A673 (cell line): ENCODE measurements at places on chromosomes 2 and 18.

DNA sequence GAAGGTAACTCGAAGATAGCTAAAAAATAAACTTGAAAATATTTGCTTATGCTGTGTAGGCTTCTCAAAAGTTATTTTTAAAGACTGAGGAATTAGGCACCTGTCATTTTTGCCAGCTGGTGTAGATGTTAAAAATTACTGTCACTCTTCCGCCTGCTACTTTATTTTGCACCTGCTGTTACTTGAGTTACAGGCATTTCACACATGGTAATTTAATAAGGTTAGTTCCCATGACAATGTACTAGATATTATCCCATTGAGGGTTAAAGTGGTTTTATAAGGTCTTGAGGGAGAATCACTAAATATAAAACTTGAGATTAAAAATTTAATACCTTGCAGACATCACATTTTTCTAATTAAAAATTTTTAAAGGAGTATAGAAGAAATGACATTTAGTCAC is 26.6 kb downstream of the MYL1 start:
- DNase-seq, result no peak

DNA sequence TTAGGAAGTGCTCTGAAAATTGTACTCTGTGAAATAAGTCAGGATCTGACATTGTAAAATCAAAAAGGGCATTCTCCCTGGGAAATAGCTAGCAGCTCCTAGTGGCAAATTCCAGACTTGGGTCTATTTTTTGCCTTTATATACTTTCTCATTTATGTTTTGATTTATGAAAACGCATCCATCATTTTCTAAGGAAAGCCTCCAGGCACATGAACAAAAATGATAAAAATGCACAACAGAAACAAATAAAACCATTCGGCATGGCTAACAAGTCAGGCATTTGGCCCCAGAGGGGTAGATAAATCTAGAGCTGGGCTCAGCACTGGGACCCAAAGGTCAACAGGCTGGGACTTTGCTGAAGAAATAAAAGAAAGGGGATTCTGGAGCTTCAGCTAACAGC is 167.0 kb downstream of the BCL11A start:
- DNase-seq, result no peak

GRCh38 chr2:179340678-179341077 is 76.0 kb upstream of the SESTD1 start:
- peak; percentile 55 for DNase-seq

DNA sequence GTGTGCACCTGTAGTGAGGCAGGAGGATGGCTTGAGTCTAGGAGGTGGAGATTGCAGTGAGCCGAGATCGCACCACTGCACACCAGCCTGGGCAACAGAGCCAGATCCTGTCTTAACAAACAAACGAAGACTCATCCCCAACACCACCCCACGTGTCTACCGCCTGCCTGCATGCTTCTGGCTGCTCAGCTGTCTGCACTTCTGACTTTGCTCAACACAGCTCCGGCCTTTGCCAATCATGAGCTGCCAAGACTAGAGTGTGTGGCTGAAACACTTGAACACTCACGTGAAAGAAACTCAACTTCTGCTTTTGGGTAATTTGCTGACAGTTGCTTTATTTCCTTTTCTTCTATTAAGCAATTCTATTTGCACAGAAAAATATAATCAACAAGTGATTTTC is 32.1 kb upstream of the SP3 start:
- no peak for DNase-seq

- peak; percentile 95 for DNase-seq
Measured at GRCh38 chr2:65420712-65421431, 11.5 kb downstream of the SPRED2 start.

DNA sequence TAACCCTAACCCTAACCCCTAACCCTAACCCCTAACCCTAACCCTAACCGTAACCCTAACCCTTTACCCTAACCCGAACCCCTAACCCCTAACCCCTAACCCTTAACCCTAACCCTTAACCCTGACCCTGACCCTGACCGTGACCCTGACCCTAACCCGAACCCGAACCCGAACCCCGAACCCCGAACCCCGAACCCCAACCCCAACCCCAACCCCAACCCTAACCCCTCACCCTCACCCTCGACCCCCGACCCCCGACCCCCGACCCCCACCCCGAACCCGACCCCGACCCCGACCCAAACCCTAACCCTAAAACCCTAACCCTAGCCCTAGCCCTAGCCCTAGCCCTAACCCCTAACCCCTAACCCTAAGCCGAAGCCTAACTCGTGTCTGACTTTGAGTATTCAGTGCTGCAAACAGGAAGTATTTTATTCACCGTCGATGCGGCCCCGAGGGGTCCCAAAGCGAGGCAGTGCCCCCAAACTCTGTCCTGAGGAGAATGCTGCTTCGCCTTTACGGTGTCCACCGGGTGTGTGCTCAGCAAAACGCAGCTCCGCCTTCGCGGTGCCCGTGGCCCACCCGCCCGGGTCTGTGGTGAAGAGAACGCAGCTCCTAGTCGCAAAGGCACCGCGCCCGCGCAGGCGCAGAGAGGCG is 36.0 kb downstream of the FAM110C start:
- peak; percentile 22 for DNase-seq

- no peak for DNase-seq
Measured at GRCh38 chr18:23538001-23538400, 34.7 kb downstream of the RMC1 start.

DNA sequence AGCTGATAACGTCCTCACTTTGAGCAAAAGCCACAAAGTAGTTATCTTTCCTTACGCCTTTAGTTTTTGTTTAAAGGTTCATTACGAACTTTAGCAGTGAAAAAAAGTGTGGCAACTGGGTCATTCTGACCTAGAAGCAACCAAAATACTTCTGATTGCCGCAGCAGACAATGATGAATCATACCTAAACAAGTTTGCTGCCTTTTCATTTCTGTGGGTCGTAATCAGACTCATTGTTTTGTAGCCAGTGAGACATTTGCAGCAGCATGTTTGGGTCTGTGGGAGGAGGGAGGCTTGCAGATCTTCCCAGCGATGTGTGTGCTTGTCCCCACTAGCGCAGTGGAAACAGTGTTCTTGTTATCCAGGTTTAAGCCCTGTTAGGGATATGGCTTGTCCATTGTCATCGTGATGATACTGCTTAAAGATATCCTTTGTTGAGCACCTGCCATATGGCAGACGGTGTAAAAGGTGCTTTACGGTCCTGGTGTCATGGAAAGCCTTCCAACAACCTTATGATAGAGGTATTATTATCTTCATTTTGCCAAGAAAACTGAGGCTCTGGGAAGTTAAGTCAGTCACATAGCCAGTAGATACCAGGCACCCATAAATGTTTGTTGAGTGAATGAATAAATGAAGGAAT is 1.3 kb upstream of the GREB1 start:
- DNase-seq, result no peak

GRCh38 chr18:45250479-45250878 is 364.8 kb upstream of the SLC14A2 start:
- DNase-seq, result no peak
